Sciatic nerve (tissue), 2 donors: ENCODE measurements at places on chromosomes 6 and 20.

GRCh38 chr6:3750317-3751076 lies 1.0 kb downstream of the PXDC1 start:
- DNase-seq = peak; percentile 95

GRCh38 chr20:25279403-25279802 lies 31.5 kb downstream of the PYGB start:
- DNase-seq = no peak

- no peak for DNase-seq
These were observed 34.7 kb downstream of the VEGFA start for GRCh38 chr6:43804550-43805223.

- DNase-seq = no peak
These were observed 46.2 kb downstream of the CYB5R4 start for GRCh38 chr6:83905648-83906047.

GRCh38 chr6:17768388-17768787 lies 61.7 kb upstream of the NUP153 start:
- no peak for DNase-seq

- no peak for DNase-seq
These were observed 45.1 kb upstream of the FOXA2 start for GRCh38 chr20:22629447-22629846.

DNA sequence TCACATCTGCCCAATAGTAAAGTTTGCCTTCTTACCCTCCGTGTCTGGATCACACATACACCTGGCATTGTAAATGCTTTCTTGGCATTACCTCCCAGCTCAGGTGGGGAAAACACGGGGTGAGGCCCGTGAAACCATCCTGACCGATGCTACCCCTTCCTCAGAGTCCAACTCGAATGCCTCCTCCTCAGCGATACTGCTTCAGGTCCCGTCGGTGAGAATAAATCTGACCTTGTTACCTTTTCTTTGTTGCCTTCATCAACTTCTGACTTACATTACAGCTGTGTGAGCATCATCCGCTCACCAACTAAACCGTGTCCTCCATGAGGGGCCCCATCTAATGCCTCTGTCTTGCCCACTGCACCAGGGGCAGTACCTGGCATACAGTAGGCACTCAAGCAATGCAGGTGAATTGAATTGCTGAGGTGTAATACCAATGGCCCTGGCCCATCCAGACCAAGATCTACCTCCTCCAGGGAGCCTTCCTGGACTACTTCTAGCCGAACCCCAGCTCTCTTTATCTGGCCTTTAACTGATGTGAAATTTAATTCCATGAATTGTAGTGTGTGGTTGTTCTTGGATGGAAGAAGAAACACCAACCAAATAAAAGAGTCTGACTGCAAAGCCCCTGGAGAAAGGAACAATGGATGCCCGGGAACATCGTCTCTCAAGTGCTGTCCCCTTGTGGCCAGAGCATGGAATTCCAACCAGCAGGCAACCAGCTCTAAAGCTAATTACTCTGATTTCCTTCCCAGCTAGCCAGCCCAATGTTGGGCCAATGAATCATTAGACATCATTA lies 141.5 kb downstream of the ANKRD60 start:
- peak; percentile 59 for DNase-seq

GRCh38 chr6:109345986-109346385 lies 36.3 kb downstream of the CD164 start:
- no peak for DNase-seq

DNA sequence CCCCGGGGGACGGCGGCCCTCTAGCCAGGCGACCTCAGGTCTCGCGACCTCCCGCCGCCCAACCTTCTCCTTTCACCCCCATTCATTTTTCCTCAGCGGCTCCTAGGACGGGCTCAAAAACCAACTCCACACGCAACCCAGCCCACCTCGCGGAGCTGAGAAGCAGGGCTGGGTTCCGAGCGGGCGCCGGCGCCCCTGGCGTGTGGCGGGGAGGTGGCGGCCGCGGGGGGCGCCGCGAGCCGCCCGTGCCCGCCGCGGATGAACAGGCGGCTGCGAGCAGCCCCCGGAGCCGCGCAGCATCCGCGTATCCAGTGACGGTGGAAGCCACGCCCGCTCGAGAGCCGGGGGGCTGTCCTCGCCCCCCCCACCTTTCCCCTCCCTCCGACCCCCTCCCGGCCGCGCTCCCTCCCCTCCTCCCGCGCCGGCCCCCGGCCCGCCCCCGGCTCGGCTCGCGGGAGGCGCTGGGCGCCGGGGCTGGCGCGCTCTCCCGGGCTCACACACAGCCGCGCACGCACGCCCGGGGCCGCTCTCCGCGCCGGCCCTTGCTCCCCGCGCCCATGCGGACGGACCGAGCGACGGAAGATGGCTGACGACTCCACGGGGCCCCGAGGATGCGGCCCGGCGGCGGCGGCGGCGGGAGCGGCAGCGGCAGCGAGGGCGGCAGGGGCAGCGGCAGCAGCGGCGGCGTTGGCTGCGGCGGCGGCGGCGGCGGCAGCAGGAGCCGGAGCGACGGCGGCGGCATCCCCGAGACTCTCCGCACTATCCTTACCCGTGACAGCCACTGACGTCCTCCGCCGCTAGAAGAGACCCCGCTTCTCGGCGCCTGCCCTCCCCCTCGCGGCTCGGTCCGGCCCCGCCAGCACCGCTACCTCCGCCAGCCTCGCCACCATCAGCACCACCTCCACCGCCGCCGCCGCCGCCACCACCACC lies at the start of gene SOBP:
Gene SOBP, plus strand, starts transcription at position 482 of the 930 bp plus-strand sequence. CDS start 500 bp downstream, outside the sequence.
- DNase-seq = peak; percentile 83

GRCh38 chr6:24122139-24122538 lies 3.9 kb upstream of the NRSN1 start:
- no peak for DNase-seq

DNA sequence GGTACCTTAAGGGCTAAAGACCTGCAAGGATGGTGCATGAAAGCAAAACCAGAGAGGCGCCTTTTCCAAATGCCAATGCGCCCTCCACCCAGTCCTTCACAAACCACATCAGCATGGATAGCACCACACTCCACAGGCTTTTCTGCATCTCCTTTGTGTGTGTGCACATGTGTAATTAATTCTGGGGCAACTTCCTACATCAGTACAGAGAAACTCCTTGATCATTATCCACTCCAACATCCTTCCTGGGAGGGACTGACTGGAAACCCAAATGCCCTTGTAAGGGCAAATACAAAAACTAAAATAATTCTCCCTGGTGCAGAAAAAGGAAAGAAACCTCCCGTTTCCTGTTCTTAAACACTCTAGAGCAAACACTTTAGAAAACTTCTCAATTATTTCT lies 10.8 kb downstream of the SLC52A3 start:
- DNase-seq = no peak

GRCh38 chr6:317448-318144 lies 25.3 kb downstream of the DUSP22 start:
- DNase-seq = peak; percentile 60

GRCh38 chr6:55108134-55109130 lies 65.9 kb upstream of the HCRTR2 start:
- DNase-seq = no peak

GRCh38 chr20:46324379-46324778 lies 16.1 kb upstream of the CDH22 start:
- DNase-seq = no peak

GRCh38 chr6:125718109-125718508 lies 31.3 kb upstream of the HEY2 start:
- DNase-seq = no peak

GRCh38 chr6:136526196-136526930 lies 23.9 kb downstream of the MAP7 start:
- DNase-seq = peak; percentile 68

GRCh38 chr20:63857764-63858392 lies 3.4 kb upstream of the ABHD16B start:
- DNase-seq = no peak

DNA sequence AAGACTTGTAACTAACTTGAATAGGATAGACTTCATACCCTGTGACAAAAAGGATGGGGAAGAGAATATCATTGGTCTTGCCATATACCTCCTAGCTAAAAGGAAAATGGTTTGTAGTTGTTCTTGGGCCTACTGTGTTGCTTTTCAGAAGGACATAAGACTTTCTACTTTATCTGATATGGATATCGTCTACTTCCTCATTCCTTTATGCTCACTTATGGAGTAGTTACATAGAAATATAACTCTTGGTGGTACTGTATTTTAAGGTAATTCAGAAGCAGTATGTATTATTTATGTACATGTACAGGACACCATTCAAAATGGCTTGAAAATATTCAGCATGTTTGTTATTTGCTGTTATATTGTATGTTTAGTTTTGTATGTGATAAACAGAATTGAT lies 8.0 kb downstream of the FAM217B start:
- DNase-seq = no peak

- no peak for DNase-seq
These were observed 219.5 kb downstream of the BTBD9 start for GRCh38 chr6:38420207-38420606.

GRCh38 chr6:169843991-169844390 lies 92.6 kb downstream of the ERMARD start:
- DNase-seq = no peak

DNA sequence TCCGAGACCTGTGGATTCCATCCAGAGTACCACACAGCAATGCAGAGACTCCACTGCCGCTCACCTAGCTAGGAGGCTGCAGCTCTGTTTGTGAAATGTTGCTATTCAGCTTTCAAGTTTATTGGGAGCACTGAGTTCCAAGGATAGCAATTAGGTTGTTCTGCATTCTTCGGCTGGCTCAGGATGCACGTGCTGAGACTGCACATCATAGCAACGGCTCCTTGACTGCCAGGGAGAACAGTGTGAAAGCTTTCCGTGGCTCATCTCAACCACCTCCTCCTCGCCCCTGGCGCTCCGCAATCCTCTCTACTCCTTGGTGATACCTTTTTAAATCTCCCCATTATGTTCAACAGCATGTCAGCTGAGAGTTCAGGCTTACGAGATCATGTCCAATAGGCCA lies 116.6 kb downstream of the TSHZ2 start:
- DNase-seq = no peak

DNA sequence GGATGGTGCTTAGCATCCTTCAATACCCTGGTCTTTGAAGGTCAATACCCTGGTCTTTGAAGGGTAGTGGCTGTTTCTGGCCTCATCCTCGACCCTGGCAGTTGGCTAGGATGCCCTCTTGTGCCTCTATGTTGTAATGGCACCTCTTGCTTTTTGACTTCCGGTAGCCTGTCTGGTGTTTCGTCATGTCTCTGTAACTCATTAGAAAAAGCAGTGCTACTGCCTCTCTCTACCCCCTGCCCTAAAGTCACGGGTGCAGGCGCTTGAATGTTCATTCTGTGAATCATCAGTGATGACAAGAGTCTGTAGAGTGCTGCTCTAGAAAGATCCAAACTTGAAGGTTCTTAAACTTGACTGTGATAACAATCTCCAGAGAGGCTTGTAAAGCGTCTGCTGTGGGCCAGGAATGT lies 28.3 kb downstream of the RSPO4 start:
- no peak for DNase-seq

DNA sequence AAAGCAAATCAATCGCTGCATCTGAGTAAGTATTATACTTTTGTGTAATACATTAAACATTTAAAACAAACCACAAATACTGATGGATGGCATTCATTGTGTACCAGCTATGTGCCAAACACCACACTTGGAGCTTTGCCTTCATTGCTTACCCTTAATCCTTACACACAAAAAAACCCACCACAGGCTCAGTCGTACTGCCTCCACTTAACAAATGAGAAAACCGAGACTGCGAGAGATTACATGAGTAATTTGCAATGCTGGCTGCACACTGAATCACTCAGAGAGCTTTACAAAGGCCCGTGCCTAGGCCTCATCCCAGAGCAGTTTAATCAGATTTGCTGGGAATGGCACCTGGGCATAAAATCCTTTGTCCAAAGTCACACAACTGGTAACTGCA lies 130.5 kb downstream of the EDN1 start:
- DNase-seq = no peak

- no peak for DNase-seq
These were observed 892 bp upstream of the DXO start for GRCh38 chr6:31972709-31973350.

DNA sequence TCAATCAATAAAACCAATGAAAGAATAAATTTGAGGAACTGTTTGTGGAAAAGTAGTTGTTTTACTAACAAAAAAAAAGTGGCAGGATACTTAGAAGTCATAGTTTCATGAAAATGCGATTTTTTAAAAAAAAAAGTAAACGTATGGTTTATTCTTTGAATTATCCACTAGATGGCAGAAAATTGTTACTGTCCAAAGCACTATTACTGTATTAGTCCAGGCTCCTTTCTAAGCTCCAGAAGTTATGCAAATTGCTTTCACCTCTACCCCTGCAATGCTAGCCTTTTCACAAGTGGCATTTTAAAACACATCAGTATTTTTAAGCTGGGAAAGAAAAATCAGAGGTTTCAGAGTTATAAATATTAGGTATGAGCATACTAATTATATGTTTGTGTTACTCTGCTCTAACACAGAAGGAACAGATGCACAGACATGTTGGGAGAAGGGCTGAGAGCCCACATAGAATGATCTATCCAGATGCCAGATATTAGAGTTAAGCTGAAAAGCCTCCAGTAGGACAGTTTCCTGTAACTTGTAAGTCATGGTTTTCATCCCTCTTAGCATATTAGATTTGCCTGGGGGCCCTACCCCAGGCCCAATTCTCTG lies 63.9 kb downstream of the FHL5 start:
- no peak for DNase-seq

DNA sequence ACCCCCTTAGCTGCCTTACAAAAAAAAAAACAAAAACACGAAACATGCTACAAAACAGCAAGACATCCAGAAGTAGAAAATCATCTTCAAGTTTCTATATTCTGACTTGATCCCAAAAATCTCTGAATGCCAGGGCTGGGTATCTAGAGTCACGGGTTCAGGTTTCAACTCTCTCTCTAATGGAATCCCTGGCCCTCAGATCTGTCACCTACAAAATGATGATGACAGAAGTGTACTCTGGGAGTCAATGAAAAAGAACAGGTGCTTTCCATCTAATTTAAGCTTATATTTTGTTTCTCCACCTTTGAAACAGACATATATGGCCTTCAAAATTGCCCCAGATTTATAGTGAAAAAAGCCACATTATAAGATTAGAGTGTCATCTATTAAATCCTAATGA lies 18.3 kb downstream of the RTN4IP1 start:
- no peak for DNase-seq

GRCh38 chr6:122568350-122568749 lies 41.9 kb upstream of the PKIB start:
- no peak for DNase-seq

DNA sequence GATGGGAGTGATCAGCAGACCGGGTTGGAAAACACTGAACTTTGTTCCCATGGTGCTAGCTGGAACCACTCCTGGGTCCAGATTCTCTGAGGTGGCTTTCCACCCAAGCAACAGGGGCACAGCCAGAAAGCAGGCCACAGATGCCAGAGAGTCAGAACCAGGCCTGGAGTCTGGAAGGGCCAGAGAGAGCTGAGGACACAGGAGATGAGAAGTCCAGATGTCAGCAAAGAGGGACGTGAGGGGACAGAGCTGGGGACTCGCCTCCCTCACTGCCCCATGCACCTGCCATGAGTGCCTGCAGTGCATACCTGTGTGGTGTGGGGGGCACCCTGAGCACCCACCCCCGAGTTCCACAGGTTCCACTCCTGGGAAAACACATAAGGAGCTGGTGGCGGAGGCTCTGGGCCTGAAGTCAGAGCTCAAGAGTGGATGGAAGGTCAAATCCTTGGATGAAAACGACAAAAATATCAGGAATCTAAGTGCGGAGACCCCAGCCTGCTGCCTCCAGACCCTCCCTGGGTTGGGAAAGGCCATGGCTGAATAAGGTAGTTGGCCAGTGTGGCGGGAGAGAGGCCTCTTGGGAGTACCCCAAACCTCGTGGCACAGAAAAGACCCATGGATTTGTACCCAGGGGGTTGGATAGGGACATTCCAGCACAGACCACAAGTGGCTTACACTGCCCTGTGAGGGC lies 224.2 kb downstream of the SYNDIG1 start:
- DNase-seq = peak; percentile 33

GRCh38 chr6:159440911-159441703 lies 251.9 kb downstream of the SOD2 start:
- no peak for DNase-seq
